Pons (tissue), 1 donor: ENCODE measurements at places on chromosomes 1 and 21.

DNA sequence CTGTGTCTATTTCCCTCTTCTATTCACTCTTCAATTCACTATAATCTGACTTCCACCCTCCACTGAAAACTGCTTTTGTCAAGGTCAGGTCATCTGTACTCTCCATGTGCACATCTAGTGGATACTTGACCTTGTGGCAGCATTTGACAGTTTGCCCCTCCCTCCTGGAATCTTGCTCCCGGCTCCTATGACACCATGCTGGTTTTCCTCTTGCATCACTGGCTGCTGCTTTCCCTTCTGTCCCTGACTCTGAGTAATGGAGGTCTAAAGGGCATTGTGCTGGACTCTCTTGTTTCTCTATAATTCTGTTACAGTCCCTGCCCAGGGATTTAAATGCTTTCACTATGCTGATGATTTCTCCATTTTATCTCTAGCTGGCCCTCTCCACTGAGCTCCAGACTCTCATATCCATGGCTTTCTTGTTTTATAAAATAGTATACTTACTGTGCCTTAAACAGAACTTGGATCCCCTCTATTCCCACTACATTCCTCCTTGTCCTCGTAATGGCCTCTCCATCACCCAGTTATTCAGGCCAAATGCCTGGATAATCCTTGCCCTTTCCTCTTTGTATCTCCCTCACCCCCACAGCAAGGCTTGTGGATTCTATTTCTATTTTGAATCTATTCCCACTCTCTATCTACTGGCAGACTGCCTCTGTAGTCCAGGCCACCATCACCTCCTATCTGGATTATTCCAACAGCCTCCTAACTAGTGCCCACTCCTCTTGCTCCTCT, 36.8 kb upstream of the PODN start:
- no peak for DNase-seq

DNA sequence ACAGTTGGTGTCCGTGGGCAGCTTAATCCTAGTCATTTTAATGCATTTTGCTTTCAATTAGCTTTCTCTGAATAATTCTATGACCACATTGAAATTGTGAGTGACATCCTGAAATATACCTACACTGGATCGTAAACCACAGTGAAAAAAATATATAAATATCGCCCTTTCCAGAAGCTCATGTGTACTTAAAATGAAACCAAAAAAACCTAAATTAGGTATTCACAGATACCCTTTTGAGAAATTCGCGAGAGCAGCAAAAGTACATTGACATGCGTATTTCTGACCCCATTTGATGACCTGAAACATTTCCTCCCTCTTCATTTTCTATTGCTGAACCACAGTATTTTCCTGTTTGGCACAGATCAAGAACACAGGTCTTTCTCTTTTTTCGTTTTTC, 253.8 kb downstream of the LTN1 start:
- no peak for DNase-seq

GRCh38 chr1:198701766-198702539, 63.1 kb downstream of the PTPRC start:
- no peak for DNase-seq

DNA sequence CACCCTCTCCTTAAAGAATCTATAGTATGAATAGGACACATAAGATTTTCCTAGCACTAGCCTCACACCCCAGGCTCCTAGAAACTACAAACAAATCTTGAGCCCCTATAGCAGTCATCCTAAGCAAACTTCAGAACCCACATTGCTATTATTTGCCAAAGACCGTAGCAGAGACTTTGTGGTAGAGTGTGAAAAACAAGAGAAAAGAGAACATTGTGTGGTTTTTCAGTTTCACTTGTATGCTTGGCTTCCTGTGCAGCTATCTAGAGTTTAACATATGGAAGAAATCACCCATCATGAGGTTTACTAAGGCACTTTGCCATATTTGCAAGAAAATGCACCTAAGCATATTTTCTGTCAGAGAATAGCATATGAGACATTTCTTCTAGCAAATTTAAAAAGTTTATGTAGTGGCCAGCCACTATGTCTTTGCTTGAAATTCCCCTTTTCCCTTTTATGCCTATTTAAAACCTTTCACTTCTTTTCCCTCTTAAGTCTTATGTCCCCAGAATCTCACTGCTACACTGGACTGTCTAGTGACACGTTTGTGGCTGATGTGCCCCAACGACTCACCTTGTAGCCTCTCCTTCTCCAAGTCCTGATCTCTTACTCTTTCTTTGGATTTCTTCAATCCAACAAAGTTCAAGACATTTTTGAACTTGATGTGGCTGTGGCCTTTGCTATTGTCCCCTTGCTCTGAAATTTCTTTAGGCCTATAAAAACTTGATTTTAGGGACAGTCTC, 25.6 kb downstream of the CCDC190 start:
- no peak for DNase-seq

- no peak for DNase-seq
Observed at GRCh38 chr21:25615880-25616279, 8.6 kb upstream of the MRPL39 start.

DNA sequence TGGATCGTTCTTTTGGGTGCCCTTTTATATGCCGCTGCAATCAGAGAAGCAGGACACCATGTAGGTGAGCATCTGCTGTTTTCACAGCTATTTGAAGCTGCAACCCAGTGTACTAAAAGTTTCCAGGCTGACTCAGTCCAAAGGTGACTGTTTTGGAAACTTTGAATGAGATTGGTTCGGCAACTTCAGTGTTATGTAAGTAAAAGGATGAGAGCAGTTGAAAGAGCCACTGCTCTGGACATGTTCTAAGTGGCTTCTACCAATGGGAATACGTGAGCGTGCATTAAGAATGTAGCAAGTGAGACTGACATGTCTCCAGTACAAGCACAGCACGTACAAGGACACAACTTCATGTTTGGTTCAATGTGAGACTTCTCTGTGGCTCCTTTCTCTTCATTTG, 55.6 kb downstream of the DDR2 start:
- DNase-seq: no peak
